ENCODE measurements at places on chromosomes 7 and 10. TPM values are rescaled to one million over a fixed set of nuclear protein-coding genes. Genes with fewer than 3 reads are reported as not detected.

DNA sequence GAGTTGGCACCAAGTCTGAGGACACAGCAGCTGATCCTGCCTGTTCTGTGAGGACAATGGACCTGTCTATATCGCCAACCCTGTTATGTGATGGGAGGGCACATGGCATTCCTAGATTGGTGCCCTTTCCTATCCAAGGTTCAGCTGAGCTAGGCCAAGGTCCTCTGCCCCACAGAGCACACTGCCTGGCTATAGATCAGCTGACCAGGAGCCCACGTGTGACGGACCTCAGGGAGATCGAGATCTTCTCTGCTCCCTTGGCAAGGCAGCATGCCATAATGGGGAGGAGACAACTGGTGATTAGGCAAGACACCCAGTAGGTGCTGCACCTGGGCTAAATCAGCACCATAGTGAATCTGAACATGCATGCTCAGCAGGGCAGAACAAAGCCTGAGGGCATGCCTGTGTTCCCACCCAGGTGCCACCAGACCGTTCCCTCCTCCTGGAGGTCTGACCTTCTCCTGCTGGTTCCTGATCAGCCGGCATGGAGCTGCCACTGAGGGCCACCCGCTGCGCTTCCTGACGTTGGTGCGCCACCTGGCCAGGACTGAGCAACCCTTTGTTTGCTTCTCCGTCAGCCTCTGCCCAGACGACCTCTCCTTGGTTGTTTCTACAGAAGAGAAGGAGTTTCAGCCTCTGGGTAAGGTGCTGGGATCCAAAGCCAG lies 93.7 kb downstream of the WDFY4 start:
- DNase-seq, result no peak

- DNase-seq, result no peak
These were observed 115.5 kb downstream of the PHTF2 start for GRCh38 chr7:77913977-77914607.

DNA sequence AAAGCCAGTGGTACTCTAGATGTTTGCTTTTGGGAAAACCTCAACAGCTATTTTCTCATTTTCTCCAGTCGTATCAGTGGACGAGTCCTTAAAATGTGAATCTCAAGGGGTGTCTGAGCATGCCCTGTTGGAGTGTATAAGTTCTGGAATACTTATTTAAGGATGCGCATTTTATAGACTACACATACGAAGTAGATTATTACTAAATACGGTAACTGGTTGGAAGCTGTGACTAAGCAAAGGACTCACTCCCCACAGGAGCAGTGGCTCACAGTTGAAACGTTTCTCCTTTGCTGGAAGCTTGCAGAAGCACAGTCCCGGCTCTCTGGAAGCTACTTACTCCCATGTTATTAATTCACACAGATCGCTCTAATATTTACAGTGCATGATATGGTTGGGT lies 90.8 kb upstream of the DNAJB6 start:
- DNase-seq, result no peak

Gene FGL2
- 6.3 TPM for total RNA-seq

Gene GPNMB
- 49.9 TPM for total RNA-seq

GRCh38 chr10:78757344-78757925 lies 311.3 kb upstream of the ZMIZ1 start:
- no peak for DNase-seq

DNA sequence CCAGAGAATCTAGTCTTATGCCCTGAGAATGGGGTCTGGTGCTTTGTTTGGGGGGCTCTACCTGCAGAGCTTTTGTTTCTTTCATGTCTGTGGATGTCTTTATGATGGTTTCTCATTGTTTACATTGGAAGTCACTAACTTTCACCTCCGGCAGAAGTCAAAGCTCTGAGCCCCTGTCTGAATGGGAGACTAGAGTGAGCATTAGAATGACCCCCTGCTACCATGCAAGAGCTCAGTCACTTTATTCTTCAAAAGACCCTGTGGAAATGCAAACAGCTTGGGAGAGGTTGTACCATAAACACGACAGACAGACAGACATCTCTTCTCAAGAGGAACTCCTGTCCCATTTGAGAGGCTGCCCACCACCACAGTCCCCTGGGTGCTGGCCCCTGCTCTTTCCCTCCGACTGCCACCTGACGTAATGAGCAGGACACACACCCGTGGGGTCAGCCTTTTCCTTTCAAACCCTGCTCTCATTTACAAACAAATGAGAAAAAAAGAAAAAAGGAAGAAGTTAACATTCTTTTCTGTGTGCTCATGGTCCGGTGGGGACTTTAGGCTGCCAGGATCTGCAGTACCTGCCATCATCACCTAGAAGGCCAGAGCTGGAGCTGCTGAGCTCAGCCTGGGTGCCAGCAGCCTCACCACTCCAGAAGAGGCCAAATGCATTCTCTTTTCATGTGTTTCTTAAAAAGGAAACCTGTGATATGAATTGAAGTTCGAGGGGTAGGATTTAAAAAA lies 91.6 kb downstream of the FZD1 start:
- no peak for DNase-seq

Gene SMC3
- total RNA-seq, result 38.8 TPM

Gene LRMDA
- 12.6 TPM for total RNA-seq

Measured in prostate gland (tissue), 2 donors.